Right ventricle myocardium inferior (tissue), 1 donor: ENCODE measurements at places on chromosomes 1 and 21.

DNA sequence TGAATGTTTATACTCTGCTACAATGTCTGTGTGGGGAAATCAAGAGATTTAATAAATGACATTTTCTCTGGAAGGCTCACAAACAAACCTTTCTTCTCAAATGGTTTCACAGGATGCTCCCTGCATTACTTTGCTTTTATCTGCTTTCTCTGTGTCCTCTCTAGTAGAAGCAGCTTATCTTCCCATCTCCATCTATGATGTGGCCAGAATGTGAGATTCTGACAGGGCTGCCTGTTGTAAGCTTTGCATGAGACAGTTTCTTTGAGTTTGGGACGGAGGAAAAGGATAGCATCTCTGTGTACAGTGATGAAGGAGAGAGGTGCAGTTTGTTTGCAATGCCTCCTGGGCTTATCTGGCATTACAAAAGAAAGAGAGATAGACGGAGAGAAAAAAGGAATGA is 24.6 kb downstream of the PRMT6 start:
- no peak for DNase-seq

GRCh38 chr1:157963713-157964112 is 29.7 kb upstream of the KIRREL1 start:
- peak; percentile 70 for DNase-seq

DNA sequence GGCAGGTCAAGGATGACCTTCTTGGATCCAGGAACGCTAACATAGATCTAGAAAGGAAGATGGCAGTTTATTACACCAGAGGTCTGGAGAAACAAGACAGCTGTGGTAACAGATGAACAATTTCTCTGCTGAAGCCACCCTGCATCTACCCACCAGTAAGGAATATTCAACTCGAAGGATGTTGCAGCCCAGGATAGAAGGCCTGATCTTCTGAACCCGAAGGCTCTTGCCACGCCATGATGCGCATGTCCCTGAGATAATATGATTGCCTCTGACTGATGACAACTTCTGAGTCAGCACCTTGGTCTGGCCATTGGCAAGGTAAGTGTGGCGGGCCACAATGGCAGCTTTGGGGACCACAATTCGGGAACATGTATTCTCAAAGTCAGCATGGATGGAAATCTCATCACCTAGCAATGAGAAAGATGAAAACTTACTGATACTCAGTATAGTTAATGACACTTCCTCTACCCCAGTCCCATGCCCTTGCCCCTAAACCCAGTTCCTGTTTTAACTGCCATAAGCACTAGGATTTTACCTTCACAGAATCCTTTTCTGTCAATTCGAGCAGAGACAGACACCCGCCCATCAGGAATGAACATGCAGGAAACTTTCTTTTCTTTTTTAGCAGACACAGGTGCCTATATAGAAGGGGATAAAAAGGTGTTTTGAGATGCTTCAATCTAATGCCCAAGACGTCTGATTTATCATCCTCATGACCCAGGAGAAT is 1.8 kb downstream of the TXNIP start:
- DNase-seq, result no peak

GRCh38 chr1:175773571-175773970 is 30.2 kb upstream of the TNR start:
- DNase-seq, result no peak

GRCh38 chr1:226487921-226488320 is 60.6 kb upstream of the STUM start:
- DNase-seq, result no peak

GRCh38 chr1:242008826-242009495 is 10.1 kb upstream of the MAP1LC3C start:
- no peak for DNase-seq

DNA sequence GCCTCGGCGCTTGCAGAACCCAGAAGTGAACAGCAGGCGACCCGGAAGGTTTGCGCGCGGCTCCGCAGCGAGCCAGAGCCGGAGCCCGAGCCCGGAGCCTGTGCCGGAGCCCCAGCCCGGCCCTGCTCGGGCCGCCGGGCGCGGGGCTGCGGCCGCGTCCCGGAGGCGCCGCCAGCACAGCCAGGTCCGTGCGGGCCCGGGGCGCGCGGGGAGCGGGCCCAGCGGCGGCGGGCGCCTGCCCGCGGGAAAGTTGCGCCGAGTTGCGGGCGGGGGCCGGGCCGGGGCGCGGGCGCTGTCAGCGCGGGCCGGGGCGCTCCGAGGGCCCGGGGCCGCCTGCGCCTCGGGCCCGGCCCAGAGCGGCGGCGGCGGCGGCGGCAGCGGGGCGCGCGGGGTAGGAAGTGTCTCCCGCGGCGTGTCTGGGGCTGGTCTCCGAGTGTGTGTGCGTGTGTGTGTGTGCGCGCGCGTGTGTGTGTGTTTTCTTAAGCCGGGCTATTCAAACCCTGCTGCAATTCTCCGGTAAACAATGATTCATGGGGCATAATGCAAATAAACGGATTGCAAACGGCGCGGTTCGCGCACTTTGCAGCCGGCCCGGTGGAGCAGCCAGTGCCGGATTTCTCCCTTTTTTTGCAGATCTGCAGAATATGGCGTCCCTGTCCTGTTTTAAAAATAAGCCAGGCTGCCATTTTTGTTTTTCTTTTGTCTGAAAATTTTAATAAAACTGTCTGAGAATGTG is at the start of gene ZNF362:
Gene ZNF362, plus strand, starts transcription at position 22 of the 736 bp plus-strand sequence. CDS start 14,083 bp downstream, outside the sequence.
- DNase-seq, result peak; percentile 84

- DNase-seq, result no peak
Measured at GRCh38 chr1:169697755-169698154, 13.7 kb downstream of the SELL start.

GRCh38 chr1:2343023-2343935 is 48.1 kb downstream of the MORN1 start:
- DNase-seq, result peak; percentile 30

GRCh38 chr1:226125831-226126230 is 60.7 kb downstream of the ACBD3 start:
- no peak for DNase-seq

DNA sequence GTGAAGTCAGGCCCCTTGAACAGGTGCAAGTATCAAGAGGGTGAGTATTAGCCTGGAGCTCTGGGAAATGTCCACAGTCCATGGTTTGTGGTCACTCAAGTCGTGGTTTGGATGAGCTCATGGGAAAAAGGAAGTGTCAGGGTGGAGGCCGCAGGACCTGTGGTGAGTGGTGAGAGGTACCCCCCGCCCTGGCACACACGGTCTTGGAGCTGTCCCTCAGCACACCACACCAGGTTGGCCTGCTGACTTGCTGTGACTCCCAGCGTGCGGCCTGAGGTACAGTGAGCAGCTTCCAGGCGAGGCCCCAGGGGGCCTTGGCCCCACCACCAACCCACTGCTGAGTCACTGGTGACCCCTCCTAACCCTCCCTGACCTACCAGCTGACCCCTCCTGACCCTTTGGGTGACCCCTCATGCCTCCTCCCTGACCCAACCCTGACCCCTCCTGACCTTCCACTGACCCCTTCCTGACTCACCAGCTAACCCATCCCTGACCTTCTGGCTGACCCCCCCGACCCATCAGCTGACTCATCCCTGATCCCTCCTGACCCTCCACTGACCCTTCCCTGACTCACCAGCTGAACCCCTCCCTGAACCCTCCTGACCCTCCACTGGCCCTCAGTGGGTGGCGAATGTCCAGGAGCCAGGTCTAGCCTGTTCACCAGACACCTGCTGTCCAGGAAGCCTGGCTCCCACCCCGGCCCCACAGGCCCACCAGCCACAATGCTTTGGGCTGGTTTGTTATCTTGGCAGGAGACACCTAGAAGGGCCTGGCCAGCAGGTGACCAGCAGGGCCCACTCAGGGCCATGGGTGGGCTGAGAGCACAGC is 34.8 kb upstream of the RNF187 start:
- no peak for DNase-seq

- no peak for DNase-seq
Measured at GRCh38 chr21:27690426-27690825, 723.5 kb upstream of the ADAMTS5 start.

DNA sequence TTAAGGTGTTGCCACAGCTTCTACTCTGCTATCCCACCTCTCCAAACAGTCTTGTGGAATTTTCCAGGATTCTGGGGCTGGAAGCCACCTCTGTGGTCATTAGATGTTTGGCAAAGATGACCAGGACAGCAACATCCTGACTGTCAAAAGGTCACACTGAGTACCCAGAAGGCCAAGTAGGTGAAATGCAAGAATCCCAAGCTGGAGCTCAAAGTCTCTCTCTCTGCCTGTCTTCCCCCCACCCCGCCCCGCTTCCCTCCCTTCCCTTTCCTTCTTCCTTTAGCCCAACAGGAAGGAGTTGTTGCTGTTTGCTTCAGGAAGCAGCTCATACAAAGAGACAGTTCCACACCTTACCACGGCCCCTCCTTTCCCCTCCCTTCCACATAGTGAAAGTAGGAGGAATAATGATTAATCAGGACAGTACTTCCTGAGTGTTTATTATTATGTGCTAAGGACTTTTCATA is 75.6 kb upstream of the SLC2A1 start:
- DNase-seq, result no peak

- no peak for DNase-seq
Measured at GRCh38 chr1:109912214-109912861, 1.7 kb downstream of the CSF1 start.

DNA sequence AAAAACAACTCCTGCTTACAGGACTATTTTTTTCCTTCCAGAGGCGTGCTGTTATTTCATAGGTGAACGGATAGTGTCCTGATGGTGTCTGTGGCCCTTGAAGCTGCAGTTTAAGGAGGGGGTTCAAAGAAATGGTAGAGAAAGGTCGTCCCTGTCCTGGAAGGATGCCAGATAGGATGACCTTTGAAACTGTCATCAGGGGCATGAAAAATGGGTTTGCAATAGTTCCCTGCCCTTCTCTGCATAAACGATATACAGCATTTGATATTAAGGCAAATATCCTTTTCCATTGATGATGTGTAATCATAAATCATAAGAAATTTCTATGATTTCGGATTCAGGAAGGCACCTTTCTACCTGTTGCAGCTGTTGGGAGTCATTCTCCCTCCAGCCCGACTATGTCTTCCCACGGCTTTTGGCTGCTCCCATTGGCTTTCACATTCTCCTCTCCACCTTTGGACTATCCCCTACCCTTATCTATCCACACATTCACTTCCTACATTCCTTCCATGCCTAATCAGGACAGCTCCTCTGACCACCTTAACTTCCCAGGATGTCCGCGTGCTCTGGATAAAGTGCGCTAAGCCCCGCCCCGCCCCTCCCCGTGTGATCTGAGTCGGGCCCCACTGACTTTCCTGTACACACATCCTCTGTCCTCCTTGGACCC is 209.8 kb downstream of the DISC1 start:
- no peak for DNase-seq

DNA sequence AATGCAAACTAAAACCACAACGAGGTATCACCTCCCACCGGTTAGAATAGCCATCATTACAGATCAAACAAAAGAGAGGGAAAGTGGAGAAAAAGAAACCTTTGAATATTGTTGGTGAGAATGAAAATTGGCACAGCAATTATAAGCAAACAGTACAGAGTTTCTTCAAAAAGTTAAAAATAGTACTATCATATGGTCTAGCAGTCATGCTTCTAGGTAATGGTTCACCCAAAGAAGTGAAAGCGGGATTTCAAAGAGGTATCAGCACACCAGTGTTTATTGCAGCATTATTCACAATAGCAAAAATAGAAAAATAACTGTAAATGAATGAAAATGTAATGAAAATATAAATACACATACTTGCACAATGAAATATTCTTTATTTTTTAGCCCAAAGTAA is 8.2 kb downstream of the OR2T10 start:
- DNase-seq, result no peak

DNA sequence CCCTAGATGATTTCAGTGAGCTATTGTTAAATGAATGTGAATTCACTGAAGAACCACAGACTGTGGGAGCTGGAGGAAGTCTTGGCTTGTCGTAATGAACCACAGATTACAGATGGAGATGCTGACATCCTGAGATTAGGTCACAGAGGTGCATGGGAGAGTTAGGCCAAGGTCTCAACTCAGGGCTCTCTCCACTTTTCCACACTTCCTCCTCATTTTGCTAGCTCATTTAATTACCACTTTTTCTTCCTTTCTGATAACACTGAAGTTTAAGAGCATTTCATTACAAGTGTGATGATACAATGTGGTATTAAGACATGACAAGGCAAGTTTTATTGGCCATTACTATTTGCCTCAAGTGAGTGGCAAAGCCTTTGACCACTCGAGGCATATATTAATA is 30.8 kb downstream of the ST6GALNAC3 start:
- no peak for DNase-seq

- no peak for DNase-seq
Measured at GRCh38 chr1:184187097-184187496, 135.6 kb downstream of the TSEN15 start.

- DNase-seq, result no peak
Measured at GRCh38 chr1:65424573-65424889, 4.1 kb downstream of the LEPR start.

- DNase-seq, result no peak
Measured at GRCh38 chr21:38243732-38244406, 12.9 kb upstream of the KCNJ15 start.

GRCh38 chr1:202311875-202312635 is 29.7 kb downstream of the UBE2T start:
- DNase-seq, result no peak

DNA sequence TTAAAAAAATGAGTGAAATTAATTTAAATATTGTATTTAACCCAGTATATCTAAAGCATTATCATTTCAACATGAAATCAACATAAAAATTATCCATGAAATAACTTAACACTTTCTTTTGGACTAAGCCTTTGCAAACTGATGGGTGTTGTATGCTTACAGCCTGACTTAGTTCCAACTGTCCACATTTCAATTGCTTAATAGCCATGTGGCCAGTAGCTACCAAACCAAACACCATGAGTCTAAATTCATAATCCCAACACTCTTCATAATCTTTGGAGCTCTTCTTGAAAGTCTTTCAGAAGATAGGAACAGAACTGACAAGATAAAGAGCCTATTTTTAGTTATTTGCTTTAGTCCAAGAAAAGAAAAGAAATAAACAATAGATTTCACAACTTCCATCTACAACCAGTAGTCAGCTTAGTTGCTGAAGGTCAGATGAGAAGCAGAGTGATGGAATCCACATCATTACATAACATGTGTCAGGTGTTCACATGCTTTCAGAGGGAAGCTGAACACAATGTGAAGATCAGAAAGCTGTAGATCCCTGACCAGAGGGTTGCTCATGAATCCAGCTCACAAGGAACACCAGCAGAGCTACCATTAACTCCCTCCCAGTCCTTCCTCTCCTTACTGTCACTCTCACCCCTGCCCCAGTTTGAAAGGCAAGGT is 144.0 kb upstream of the ZNF648 start:
- DNase-seq, result no peak

DNA sequence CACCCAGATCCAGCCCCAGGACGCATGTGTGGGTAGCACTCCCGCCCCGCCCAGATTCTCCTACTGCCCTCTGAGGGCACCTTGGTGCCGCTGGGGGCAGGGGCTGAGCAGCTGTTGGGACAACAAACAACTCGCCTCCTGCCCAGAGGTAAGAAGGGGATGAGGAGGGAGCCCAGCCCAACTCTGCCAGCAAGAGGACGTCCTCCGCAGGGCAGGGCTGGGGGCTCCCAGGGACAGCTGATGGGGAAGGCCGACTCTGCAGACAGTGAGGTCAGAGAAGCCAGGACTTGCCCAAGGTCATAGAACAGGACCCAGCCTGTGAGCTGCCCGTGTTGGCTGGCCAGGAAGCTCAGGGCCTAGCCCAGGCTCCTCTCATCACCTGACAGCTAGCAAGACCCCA is 18.8 kb downstream of the RAP1GAP start:
- DNase-seq, result no peak

- no peak for DNase-seq
Measured at GRCh38 chr1:29936031-29936544, 699.8 kb downstream of the PTPRU start.
